ENCODE measurements at places on chromosomes 11 and 22.

- DNase-seq: no peak
Observed at GRCh38 chr11:96472085-96472484, 82.3 kb downstream of the JRKL start.

DNA sequence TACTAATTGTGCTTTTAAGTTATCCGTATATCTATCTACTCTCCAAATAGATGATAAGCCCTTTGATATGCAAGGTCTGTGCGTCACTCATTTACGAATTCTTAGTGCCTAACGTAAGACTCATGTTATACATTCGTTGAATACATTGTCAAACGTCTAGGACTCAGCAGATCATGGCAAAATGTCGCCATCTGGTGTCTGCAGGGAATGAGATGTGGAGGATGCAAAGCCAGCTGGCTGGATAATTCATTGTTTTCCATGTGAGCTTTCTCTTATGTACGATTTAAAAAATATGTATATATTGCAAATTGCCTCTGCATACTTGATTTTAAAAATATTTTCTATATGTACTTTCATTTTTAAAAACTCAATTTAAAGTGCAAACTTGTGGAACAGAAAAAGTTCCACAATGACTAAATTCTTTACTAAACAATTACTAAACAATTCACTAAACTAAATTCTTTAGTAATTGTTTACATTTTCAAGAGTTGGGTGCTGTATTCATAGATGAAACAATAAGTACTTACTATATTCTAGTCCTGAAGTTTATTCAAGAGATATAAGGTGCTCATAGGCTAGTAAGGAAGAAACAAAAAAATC lies 33.8 kb downstream of the ZNF202 start:
- DNase-seq: peak; percentile 57

DNA sequence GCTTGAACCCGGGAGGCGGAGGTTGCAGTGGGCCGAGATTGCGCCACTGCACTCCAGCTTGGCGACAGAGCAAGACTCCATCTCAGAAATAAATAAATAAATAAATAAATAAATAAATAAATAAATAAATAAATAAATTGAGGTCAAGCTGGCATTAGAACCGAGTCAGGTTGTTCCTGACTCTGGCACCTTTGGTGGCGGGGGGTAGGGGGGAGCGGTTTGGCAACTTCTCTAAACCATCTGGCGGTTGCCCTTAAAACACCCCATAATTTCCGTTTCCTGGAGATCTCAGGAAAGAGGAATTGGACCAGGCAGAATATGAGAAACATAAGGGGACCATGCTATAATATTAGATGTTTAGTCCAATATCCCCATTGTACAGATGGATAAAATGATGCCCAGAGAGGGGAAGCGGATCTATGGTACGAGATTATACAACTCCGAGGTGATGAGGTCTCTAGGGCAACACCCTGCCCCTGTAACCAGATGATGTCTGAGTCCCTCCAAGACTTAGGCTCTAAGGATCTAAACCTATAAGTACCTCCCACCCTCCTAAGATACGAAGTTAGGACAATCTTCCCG lies 785 bp downstream of the CLPB start:
- DNase-seq: no peak

DNA sequence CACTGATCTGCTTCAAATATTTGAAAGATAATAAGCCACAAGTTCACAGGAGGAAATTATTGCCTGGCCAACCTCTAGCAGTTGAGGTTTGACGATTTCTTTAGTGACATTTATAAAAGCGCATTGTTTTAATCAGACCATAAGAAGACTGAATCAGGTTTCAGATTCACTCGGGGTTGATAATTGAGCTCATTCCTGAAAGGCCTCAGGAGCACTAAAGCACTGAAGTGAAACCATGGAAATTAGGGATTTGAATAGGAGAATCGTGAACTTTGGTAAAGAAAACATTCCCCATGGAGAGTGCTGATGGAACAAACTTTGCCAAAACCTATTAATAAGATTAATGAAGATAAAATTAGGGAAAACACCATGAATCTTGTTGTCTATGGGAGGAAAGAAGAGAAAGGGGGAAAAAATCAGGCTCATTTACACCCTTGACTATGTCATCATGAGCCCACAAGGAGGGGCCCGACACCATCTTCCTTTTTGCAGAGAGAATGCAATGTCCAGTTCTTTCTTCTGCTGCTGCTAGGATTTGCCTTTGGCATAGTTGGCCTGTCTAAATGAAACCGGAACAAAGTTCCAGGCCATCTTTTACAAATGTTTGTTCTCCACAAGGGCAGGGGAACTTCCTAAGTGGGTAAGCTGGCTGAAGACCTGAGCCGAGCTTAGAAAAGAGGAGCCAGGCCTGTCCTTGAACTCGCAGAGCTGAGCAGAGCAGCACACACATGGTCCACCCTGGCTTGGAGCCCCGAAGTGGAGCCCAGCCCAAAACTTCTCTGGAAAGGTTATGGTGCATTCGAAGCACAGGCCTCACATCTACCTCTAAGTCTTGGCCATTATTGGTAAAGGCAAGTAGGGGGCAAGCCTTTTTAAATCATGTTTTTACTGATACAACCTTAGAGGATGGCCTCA lies 56.1 kb upstream of the EIF3M start:
- no peak for DNase-seq

- DNase-seq: no peak
Observed at GRCh38 chr11:99571094-99571493, 550.3 kb downstream of the CNTN5 start.

GRCh38 chr11:18615628-18616392 lies 16.2 kb downstream of the MISFA start:
- no peak for DNase-seq

DNA sequence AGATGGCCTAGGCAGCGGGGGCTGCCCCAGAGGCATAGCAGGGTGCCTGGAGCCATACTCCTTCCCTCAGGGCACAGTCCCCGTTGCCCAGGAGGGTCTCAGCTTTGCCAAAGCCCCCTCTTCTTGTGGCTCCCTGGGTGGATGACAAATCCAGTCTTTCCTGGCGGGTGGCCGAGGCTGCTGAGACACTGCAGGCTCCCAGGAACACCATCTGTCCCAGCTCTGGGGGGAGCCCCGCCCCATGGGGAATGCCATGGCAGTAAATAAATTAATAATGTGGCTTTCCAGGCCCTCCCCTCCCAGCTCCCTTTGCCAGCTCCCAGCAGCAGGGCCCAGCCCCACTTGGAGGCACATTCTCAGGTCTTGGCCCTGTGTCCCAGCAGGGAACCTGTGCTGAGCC lies 45.0 kb downstream of the PDE2A start:
- DNase-seq: no peak

DNA sequence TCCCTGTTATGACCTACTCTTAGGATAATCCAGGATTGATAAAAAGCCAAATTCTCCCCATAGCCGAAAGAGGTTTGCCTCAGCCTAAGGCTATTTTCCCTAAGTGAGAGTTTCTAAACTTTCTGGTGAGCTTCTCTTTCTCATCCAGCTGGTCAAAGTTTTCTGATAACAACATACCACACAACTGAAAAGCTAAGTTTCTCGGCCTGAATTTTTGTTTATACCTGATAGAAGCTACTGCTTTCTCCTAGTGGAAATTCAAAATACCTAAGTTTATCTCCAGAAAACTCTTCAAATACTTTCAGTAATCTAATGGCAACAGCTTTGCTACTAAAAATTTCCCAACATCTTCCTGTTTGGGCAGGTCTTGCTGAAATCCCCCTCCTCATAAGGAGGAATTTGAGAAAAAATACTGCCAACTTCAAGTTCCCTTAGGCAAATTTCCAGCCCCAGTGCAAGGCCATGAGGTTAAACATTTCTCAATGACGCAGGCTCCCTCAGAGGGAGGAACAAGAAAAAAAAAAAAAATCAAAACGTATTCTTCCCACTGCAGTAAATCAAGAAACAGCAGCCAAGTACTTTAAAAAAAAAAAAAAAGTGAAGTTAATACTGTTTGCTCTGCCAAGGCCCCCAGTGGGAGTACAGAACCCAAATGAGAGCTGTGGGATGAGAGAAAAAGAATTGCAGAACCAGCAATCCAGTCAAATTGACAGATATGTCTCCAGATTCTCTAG lies 127.0 kb downstream of the MRTFA start:
- DNase-seq: no peak

DNA sequence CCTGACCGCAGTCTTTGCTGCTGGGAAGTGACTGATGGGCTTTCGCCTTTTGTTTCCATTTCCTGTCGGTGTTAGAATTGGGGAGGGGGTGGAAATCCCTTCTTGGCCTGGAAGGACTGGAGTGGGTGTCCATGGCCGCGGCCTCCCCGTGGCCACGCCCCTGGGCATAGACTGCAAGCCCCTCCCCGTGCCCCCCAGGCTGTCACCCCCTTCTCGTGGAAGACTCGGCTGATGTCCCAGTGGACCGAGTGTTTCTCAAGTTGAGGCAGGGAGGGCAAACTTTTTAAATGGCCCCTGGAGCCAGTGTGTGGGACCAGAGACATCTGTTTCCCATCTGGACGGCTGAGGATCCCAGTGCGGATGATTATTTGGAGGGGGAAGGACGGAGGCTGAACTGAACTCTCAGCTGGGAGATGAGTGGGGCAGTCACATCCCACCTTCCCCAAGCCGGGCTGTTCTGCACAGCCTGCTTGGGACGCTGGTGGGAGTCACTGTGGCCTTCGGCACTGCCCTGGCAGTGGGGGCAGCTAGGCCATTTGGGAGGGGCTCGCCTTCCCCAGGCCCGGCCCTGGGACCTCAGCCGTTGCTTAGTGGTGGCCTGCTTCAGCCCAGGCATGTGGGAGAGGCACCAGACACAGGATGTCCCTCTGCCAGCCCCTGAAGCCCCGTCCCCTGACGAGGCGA lies 1.6 kb downstream of the CD81 start:
- no peak for DNase-seq

DNA sequence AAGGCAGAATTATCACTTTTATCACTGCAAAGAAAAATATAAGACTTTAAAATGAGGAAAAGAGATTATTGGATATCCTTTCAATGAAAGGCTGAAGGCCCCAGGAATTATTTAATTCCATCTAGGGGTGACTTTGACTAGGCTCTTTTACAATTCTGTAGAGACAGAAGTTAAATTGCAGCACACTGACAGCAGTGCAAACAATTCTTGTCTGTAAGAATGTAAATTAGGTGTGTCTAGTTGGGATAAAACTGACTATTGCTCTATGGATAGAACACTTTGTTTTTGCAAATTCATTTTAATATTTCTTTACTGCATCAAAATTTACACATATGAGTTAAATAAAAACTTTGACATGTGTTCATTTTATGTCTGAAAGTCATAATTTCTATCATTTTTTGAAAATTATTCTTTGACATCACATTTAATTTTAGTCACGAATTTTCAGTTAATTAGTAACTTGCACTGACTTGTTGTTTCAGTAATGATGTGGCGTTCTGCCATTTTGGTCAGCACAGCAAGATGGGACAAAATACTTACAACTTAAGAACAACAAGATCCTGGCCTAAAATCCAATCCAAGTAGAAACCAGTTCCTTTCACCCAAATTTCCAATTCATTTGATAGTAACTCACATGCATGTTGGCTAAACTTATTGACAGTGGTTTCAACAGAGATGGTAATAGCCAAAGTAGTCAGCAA lies 75.1 kb downstream of the SLC36A4 start:
- DNase-seq: no peak

DNA sequence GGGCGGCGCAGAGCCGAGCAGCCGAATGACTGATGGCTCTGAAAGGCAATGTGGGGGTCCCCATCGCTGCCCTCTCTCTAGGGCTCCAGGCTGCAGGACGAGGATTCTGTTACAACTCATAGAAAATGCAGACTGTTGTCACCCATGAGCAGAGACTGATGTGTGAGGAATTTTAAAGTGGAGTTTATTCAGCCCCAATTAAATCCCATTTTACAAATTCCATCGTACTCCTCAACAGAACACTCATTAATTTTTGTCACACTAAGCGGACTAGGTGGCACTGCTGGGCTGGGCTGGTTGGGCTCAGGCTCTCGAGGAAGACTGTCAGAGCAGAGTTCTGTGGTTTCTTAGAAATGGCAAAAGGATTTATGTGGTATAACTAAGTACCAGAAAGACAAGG lies 102.6 kb upstream of the SPON1 start:
- peak; percentile 7 for DNase-seq

- DNase-seq: no peak
Observed at GRCh38 chr11:119491753-119492510, 69.0 kb upstream of the THY1 start.

DNA sequence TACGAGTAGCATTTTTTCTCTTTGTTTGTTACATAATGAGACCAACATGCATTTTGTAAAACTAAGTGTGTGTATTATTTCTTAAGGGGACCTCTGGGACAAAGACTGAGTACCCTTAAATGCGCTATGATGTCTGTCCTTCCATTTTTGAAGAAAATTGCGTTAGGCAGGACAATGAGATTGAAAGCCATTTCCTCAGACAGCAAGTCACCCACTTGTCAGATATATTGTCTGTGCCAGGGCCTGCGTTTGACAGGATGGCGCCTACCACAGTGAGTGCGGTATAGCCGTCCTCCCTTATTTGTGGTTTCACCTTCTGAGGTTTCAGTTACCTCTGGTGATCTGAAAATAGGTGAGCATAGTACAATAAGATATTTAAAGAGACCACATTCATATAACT lies 2.2 kb downstream of the AP2A2 start:
- peak; percentile 83 for DNase-seq

DNA sequence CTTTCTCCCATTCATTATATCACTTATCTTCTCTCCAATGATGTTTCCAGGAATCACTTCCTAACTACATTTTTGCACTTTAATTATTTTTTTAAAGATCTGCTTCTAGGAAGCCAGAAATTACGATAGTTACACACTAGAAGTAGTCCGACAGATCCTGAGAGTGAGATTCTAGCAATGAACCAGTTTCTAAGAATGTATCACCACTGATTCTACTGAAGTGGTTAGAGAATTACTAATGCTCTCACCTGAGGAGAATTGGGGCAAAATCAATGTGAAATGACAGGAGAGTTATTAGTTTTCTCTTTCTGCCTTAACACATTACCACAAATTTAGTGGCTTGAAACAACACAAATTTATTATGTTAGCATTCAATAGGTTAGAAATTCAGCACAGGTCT lies 241.2 kb downstream of the CASP12 start:
- DNase-seq: no peak

DNA sequence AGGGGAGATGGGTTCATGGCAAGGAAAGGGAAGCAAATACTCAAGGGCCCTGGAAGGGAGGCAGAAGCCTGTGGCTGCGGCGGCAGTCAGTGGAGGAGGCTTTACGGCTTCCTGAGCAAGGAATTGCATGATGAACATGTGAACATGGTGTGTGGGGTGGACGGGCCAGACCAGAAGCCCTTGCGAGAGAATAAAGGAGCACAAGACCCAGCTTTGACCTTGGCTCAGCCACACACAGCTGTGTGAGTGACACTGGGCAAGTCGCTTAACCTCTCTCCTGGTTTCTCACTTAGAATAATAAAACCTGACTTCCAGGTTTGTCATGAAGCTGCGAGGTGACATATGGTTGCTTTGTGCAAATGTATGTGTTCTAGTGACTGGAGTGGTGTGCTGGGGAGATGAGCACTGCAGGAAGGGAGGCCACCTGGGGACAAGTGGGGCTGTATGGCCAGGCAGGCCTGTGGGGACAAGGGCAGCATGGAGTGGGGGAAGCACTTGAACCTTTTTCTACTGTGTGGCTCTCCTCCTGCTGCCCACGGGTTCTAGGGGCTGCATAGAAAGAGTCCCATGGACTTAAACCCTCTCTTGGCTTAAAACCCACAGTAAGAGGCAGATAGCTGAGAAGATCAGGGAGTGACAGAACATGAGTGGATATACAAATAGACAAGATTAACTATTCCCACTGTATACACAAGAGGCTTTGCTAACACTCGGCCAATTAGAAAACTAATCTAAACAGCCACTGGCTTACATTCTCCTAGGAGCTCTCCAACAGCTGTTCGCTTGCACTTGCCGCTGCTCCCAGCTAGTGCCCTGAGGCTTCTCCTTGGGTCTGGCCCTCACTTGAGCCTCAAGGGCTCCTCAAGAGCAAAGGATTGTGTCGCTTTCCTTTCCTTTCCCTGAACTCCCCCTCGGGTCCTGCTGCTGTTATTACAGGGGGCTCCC lies 67.3 kb upstream of the CDON start:
- no peak for DNase-seq
